ENCODE measurements at places on chromosomes 7 and 10.

DNA sequence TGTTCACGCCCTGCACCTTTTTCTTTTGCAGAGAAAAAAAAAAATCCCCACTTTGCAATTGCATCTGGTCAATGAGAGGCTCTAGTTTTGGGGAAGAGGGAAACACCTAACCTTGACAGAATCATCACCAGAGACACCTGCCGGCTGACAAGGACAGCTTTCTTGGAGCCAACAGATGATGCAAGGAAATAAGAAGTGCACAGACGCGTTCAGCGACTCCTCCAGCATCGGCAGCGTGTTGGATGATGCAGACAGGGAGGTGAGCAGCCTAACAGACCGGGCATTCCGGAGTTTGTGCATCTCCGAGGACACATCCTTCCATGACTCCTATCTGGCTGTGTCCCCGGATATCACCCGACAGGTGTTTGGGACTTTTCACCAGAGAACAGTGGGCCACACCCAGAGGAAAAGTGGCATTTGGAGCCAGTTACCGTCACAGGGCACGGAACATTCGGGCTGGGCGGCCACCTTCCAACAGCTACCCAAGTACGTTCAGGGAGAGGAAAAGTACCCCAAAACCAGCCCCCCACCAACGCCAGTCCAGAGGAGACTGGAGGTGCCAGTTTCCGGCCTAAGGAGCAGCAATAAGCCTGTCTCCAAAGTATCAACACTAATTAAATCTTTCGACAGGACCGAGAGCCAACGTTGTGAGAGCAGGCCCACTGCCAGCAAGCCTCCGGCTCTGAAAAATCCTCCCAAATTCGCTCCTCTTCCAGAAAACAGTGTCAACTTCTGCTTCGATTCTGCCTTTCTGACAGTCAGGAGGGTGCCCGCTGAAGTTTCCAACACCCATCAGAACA lies 23.6 kb downstream of the C10orf71 start:
- DNase-seq = no peak

- DNase-seq = no peak
Measured at GRCh38 chr7:78226059-78226719, 427.6 kb downstream of the PHTF2 start.

- no peak for DNase-seq
Measured at GRCh38 chr7:100022621-100023020, 7.2 kb downstream of the ZKSCAN1 start.

GRCh38 chr10:11189582-11190376 lies 172.1 kb downstream of the CELF2 start:
- DNase-seq = no peak

- DNase-seq = no peak
Measured at GRCh38 chr10:28761084-28761846, 83.9 kb downstream of the BAMBI start.

DNA sequence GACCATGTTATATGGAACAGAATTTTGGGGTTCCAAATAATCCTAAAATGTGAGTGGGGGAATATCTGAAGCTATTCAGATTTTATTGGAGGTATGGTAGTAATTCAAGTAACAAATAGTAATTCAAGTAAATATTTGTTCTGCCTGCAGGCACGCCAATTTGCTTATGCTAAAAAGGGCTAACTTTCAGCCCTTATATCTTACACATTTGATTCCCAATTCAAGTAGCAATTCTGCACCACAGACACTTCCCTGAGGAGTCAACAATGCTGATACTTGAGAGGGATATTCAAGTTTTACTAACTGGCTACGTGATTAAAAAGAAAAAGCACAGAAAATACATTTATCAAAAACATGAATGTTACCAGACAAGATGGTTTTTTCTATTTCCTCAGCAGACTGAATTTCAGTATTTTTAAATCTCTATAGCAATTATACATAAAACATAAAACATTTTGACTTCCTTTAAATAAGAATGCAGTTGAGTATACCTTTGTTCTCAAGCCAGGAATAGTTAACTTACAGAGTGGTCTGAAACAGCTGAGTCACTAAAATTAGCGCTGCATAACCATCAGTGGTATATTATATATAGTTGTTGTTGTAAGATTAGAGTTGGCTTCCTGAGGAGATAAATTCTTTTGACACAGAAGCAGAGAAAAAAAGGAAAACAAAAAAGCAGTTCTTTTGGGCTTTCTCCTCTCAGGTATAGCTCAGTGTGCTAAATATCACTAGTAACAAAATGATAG lies 33.9 kb downstream of the MTPN start:
- no peak for DNase-seq

DNA sequence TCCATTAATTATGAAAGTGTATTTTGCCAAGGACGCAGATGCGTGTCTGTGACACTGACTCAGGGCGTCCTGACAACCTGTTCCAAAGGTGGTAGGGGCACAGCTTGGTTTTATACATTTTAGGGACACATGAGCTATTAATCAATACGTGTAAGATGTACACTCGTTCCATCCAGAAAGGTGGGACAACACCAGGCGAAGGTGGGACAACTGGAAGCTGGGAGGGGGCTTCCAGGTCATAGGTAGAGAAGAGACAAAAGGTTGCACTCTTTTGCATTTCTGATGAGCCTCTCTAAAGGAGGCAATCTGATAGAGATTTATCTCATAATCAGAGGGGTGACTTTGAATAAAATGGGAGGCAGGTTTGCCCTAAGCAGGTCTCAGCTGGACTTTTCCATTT lies 82.7 kb upstream of the ZNF746 start:
- DNase-seq = no peak

DNA sequence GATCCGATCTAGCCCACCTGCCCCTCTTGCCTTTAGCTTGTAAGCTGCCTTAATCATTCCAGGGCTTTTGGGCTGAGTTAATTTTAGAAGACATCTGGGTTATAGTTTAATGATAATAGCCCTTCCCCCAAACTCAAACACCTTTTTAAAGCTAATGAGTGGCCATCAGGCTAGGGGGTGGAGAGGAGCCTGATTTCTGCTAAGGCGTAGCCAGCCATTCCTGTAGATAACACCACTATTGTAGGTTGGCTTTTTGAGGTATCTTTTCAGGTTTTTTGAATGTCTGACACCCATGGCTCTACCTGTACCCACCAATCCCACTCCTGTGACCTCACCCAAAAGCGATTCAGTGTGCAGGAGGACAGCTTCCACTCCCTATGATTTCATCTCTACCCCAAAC lies 7.6 kb upstream of the SYPL1 start:
- DNase-seq = no peak
